Activated T-cell treated with anti-CD3 and anti-CD28 coated beads, Interleukin-2, amount 50 U/mL, for 1 hour (primary cell): ENCODE measurements at places on chromosomes 13 and 19.

DNA sequence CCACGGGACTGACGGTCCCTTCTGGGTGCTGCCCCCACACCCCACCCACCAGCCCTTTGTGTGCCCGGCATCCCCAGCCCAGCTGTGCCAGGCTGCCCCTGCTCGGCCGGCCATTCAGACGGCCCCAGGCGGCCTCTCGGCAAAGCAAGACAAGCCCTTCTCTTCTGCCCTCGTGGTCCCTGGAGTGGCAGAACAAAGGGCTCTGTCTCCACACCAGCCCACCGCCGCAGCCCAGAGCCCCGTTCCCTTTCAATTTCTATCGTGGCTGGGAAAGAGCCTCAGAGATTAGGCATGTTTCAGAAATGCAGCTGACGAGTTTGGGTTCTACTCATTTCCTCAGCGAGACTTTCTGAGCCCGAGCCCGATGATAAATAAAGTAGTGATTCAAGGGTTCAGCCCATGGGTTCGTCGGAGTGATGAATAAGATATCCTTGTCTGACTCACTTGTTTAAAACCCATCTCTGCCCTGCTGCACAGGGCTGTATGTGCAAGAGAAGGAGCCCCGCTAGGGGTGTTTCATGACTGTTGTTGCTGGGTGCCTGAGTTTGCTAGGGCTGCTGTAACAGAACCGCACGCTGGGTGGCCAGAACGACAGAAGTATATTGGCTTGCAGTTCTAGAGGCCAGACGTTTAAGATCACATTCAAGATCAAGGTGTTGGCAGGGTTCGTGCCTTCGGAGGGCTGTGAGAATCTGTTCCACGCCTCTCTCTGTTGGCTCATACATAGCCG, 4.3 kb downstream of the MYO9B start:
- DNase-seq: peak; percentile 60

DNA sequence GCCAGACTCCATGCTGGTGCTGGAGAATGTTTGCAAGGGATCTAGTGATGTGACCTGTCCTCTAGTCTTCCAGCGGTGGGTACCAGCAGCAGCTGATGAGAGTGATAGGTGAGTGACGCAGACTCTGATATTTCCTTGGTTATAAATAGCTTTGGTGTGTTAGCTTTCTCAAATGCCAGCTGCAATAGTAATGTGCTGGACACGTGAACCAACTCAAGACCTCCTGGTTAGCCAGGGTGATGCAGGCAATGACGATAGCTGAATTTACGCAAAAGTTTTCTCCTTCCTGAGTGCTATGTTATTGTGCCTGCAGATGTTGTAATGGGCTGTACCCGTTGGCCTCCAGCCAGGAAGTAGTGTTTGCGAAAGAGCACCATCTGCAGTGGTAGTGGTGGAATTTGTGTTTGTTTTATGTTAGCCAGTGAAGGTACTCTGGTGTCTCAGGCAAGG, 129.5 kb downstream of the CYSLTR2 start:
- no peak for DNase-seq

DNA sequence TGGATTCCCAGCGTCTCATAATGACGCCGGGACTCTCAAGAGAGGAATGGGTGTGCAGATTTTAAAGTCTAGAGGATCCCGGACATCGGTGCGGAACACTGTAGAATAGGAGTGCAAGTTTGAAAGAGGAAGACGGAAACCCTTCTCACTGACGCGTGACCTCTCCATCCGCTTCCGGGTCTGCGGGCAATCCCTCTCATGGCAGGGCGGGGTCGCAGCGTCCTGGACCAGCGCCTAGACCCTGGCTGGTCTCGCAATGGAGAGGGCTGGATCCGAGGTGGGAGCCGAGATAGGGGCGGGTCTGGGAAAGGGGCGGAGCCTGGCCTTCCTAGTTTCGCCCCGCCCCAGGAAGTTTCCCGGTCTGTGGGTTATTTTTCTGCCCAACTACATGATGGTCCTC, 4.6 kb upstream of the ZNF845 start:
- no peak for DNase-seq

DNA sequence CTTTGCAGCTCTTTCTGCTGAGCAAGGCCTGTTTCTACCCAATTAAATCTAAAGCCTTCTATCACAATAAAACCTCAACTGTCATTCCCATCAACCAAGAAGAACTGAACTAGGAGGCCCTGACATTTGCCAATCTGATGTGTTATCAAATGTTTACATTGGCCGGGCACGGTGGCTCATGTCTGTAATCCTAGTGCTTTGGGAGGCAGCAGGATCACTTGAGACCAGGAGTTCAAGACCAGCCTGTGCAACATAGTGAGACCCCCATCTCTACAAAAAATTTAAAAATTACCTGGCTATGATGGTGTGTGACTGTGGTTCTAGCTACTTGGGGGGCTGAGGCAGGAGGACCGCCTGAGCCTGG, 2.8 kb upstream of the FBXO17 start:
- DNase-seq: no peak

GRCh38 chr13:48038761-48039160, 1.2 kb downstream of the NUDT15 start:
- no peak for DNase-seq

GRCh38 chr19:11286312-11286974, 9.5 kb upstream of the TSPAN16 start:
- DNase-seq: no peak

DNA sequence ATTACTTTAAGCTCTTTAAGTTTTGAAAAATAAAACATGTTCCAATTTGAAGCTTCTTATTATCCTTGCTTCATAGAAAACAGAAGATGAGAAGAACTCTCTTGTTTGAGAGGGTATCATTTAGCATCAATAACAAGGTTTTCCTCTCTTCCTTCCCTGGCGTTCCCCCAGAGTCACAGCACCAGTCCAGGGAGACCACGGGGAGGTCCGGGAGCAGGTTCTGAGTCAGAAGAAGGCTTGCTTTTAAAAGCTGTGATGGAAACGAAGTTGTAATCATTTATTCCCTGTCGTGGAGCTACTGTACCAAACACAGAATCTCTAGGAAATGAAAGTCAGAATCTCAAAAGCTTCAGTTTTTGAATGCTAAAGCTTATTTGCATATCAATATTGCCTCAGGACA, 174.0 kb upstream of the LSM14A start:
- no peak for DNase-seq

- DNase-seq: no peak
Measured at GRCh38 chr13:93987458-93987857, 492.0 kb downstream of the DCT start.

DNA sequence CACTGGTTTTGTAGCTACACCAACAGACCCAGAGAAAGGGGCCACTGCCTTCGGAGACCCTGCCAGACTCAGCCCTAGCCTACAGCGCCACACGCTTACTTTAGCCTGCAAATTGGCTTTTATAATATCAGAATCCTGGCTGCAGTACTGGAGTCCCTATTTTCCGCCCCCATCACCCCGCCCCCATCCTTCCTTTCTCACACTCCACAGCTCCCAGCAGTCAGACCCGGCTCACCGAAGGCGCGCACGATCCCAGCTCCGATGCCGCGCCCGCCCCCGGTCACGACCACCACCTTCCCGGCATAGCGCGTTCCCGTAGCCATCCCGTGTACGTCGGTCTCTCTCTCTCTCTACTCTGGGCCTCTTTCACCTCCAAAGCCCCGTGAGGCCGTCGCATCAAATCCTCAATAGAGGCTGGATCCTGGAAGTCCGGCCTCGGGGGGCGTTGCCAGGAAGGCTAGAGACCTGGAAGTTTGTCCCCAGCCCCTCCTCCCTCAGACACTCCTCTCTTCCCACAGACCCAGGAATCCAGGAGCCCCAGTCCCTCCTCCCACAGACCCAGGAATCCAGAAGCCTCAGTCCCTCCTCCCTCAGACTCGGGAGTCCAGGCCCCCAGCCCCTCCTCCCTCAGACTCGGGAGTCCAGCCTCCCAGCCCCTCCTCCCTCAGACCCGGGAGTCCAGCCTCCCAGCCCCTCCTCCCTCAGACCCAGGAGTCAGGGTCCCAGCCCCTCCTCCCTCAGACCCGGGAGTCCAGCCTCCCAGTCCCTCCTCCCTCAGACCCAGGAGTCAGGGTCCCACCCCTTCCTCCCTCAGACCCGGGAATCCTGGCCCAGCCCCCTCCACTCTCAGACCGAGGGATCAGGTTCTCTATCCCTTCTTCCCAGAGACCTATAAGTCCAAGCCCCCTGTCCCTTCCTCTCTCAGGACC, at the start of gene HSD17B14:
TSS of gene HSD17B14 (minus strand) at position 403 of the 929 bp plus-strand sequence. CDS start at position 323, 80 bp downstream.
- DNase-seq: no peak

DNA sequence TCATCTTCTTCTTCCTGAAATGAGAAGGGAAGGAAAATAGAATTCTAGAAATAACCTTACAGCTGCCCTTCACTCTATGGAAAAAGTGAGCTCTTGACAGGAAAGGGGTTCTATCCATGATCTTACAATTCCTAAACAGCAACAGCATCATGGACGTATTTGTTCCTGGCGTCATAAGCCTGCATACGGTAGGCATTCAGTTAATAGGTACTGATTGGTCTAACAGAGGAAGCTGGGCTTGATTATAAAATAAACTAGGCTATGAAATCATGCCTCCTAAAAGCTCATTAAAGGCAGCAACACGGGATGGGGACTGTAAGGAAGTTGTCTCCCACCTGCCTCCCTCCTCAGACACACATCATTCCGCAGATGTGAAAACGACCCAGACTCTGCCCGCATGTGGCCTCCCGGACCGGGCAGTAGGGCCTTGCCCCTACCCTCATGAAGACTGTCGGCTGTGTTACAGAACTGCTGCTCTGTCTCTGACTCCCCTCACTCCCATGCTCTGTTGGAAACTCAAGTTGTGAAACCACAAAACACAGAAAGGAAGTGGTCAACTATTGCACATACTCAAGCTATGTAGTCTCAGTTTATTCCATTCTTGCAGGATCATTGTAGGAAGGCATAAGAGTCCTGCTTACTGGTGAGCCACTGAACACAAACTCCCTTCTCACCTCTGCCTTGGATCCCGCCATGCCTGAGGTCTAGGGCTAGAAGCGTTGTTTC, 129.8 kb downstream of the DLEU7 start:
- DNase-seq: no peak

DNA sequence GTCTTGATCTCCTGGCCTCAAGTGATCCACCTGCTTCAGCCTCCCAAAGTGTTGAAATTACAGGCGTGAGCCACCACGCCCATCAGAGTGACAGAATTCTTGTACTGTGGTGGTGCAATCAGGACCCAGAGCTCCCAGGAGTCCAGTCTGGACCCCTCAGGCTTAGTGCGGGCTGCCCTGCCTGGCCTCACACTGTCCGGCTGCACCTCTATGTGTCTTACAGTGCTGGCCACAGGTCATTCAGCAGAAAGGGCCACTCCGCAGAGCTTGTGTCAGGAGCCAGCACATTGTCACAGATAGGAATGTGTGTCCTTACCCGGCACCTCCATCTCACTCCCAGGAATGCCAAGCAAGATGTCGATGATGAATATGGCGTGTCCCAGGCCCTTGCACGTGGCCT, 49.2 kb downstream of the SMARCA4 start:
- no peak for DNase-seq

GRCh38 chr13:113938246-113938645, 35.6 kb downstream of the C13orf46 start:
- no peak for DNase-seq

DNA sequence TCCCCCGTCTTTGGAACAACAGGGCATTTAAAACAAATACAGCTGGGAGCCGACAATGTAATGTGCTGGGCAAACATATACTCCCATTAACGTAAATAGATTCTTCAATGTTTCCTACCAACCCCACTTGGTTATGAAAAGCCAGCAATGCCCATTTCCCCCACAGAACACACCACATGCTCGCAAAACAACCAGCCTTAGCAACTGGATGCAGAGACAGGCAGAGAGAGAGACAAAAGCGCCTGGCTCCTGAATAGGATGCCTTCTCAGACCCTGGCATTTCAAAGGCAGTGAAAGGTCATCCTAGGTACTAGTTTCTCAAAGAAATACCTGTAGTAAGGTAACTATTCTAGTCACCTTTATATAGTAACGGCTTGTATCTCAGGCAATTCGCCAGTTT, 462.9 kb downstream of the ITGBL1 start:
- DNase-seq: no peak
